ENCODE measurements at places on chromosomes 7 and 10. TPM values are rescaled to one million over a fixed set of nuclear protein-coding genes. Genes with fewer than 3 reads are reported as not detected.
A peak's percentile ranks its signal among the peaks of the same experiment; 100 is the strongest.

ANKRD61 gene
- total RNA-seq: not detected

CTAGE8 gene
- 0.08 TPM for total RNA-seq

SLF2 gene
- total RNA-seq: 16.4 TPM

DNA sequence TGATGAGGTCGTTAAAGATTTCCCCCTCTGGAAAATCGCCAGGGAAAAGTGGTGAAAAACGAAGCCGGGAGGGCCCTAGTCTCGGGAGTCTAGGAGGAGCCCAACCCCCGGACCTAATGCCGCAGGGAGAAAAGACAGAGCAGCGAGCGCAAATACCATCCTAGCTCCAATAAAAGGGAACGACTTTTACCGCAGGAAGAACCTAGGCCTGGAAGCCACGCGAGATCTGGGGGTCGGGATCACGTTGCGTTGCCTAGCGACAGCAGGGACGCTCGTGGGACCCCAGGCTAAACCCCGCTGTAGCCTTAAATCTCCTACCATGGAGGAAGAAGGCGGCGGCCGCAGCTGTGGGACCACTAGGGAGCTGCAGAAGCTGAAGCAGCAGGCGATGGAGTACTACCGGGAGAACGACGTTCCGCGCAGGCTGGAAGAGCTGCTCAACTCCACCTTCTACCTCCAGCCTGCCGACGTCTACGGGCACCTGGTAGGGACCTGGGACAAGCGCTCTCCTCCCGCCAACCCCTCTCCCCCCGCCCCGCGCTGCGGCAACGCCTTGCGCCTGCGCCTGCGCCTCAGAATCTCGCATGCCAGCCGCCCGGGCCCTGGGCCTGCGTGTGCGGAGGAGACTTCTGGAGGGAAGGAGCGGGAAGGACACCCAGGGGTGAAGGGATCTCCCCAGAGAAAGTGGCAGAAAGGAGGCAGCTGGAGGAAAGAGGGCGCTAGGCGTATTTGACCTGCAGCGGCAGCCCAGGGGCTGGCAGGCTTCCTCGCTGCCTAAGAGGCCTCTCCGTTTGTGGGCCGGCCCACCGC lies at the start of gene ENO4:
ENO4 (plus strand) TSS at position 252 of the 810 bp plus-strand sequence; CDS start at position 320, 68 bp downstream.
- peak within 1 kb of the TSS; percentile 79 for H3K4me3 ChIP-seq
- DNase-seq: peak; percentile 68
- peaks cover 47% of the 10 kb centered on the region for H3K27me3 ChIP-seq
